GM23248 (cell line): ENCODE measurements at places on chromosomes 12 and 14. TPM values are rescaled to one million over a fixed set of nuclear protein-coding genes. Genes with fewer than 3 reads are reported as not detected.

- no peak for DNase-seq
Observed at GRCh38 chr12:74752215-74752614, 214.6 kb downstream of the ATXN7L3B start.

- no peak for DNase-seq
Observed at GRCh38 chr14:36430662-36431084, 89.4 kb downstream of the NKX2-1 start.

ASPG gene
- total RNA-seq, result not detected in 2 replicates

GRCh38 chr14:50794068-50794645 is 36.8 kb downstream of the NIN start:
- DNase-seq, result no peak

PLEK2 gene
- 10.8 and 12.4 TPM in 2 replicates for total RNA-seq

SERPINA6 gene
- total RNA-seq, result not detected in 2 replicates
